ENCODE measurements at places on chromosomes 13 and 19. TPM values are rescaled to one million over a fixed set of nuclear protein-coding genes. Genes with fewer than 3 reads are reported as not detected.

- DNase-seq: no peak
Observed at GRCh38 chr13:106139377-106139776, 396.1 kb downstream of the EFNB2 start.

DNA sequence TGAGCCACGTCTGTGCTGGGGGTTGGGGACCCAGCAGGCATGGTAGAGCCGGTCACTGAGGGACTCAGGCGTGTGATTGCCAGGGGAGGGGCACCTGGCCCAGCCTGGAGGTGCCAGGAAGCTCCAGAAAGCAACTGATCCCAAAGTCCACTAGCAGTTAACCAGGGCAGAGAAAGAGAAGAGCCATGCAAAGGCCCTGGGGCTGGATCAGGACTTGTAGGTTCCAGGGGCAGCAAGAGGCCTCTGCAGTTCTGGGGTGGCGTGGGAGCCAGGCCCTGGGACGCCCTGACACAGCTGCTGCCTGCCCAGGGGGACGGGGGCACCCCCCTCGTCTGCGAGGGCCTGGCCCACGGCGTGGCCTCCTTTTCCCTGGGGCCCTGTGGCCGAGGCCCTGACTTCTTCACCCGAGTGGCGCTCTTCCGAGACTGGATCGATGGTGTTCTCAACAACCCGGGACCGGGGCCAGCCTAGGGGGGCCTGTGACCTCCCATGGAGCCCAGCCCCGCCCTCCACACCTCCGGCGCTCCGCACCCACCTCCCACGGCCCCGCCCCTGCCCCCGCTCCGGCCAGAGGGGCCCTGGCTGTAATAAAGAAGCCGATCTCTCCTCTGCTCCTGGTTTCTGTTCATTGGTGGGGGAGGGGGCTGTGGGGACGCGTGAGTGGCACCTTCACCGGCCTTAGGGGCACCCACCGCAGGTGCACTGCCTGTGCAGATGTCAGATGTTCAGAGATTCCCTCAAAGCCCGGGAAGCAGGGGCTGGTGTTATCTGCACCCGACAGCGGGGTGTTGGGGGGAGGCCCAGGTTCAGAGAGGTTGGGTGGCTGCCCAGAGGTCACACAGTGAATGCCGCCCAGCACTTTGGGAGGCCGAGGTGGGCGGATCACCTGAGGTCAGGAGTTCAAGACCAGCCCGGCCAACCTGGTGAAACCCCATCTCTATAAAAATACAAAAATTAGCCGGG lies 4.1 kb downstream of the AZU1 start:
- no peak for DNase-seq

The LYPD3 gene
- 4.1 TPM for polyA plus RNA-seq

The CDX2 gene
- not detected for polyA plus RNA-seq
